ENCODE measurements at places on chromosomes 4 and X. TPM values are rescaled to one million over a fixed set of nuclear protein-coding genes. Genes with fewer than 3 reads are reported as not detected.

GRCh38 chrX:55088795-55089489 lies at the start of gene PAGE2:
TSS of gene PAGE2 (plus strand) at chrX:55089018. CDS start at chrX:55090021, 1,003 bp downstream.
- no peak for DNase-seq

DNA sequence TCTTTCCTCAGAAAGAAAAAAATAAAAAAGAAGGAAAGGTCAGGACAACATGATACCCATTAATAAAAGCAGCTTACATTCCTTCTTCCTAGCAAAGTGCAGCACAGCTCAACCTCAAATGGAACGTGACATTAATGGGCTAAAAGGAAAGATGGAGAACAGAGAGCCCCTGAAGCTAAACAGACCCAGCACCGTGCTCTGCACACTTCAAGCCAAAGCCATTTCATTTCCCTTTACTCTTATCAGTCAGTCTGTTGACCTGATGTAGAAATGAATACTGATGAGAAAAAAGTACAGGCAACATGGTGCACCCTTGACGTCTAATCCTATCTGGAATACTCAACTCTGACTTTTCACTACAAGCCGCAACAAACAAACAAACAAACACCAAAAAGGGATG lies 57.7 kb upstream of the EDNRA start:
- DNase-seq: no peak

Gene F9
- not detected for total RNA-seq

- DNase-seq: no peak
Measured at GRCh38 chr4:85603437-85604336, 128.7 kb downstream of the ARHGAP24 start.

DNA sequence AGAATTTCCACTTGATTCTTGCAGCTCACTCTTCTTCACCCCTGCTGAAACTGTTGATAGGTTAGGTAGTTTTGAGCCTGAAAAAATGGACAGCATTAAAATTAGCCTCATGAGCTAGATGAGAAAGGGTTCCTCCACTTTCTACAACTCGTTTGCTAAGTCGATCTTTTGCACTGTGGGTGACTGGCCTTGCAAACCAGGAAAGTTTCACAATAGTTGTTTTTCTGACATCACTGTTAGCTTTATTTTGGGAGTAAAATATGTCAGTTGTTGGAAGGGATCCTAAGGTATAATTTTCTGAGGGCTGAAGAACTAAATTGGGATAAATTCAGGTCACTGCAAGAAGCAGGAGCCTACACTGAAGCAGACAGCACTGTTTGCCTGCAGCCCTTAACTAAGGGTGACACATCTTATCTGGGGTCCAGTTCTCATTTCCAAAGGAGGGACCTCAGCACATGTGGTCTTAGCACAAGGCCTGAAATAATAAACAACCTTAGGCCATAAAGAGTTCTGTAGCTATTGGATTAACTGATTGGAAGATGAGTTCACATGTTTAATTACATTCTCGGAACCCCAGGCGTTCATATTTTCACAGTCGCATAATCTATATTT lies 29.1 kb downstream of the ANAPC4 start:
- DNase-seq: no peak

DNA sequence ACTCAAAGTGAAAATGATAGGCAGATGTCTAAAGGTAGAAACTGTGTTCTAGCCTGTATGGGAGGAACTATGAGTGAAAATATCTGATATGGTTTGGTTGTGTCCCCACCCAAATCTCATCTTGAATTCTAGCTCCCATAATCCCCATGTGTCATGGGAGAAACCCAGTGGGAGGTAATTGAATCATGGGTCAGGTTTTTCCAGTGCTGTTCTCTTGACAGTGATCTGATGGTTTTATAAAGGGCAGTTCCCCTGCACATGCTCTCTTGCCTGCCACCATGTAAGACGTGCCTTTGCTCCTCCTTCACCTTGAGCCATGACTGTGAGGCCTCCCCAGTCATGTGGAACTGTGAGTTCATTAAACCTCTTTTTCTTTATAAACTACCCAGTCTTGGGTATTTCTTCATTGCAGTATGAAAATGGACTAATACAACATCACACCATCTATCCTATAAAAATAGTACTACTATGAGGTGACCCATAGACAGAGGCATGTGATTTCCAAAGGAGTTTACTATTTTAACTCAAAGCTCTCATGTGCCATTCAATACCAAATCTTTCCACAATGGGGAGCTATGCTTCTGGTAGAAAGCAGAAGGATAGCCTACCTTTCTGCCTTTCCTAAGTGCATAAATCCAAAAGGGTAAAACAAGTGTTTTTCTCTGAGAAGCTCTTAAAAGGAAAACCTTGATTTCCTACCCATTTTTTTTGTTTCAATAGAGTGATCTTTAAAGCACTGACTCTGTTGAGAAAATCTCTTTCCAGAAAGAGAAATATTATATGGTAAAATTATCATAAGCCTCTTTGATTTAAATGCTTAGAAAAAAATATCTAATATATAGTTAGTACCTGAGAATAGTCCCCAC lies 38.8 kb downstream of the SEC31A start:
- DNase-seq: no peak

DNA sequence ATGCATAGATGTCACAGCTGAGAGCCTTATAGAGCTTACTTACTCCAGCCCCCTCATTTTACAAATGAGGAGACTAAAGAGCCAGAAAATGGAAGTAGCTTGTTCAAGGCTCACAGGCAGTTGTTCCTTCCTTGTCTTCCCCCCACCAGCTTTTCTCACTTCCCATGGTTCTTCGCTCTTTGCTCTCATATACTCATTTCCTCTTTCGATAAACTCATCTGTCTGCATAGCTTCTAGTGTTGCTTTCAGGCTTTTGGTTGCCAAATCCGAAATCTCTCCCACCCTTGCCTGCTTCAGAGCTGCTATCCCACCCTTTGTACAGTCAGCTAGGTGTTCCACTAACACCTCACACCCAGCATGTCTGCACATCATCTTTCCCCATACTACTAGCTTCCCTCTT lies 25.0 kb upstream of the GJB1 start:
- DNase-seq: no peak

DNA sequence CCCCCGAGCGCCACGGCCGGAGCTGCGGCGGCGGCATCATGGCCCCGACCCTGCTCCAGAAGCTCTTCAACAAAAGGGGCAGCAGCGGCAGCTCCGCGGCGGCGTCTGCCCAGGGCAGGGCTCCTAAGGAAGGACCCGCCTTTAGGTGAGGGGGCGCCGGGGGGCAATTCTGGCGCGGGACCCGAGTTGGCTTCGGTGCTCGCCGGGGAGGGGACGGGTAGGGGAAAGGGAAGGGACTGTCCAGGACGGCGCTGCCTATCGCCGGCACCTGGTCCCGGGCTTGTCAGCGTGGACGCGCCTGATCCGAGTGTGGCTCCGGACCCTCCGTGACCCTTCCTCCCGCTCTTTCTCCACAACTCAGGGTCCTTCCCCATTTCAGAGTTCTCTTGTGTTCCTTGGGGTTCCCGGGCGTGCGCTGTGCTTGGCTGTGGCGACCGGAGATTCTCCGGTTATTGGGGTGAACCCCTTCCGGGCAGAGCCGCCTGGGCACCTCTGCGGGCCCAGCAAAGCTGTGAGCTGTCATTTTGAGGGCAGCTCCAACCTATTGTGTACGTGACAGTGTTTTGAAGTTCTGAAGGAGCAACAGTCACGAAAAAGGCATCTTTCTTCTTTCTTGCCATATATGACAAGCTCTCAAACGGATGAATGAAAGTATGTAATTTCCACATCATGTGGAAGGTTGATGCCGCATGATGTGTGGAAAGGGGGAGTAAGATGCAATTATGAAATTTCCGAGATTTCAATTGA lies 522 bp downstream of the FNIP2 start:
- peak; percentile 33 for DNase-seq

DNA sequence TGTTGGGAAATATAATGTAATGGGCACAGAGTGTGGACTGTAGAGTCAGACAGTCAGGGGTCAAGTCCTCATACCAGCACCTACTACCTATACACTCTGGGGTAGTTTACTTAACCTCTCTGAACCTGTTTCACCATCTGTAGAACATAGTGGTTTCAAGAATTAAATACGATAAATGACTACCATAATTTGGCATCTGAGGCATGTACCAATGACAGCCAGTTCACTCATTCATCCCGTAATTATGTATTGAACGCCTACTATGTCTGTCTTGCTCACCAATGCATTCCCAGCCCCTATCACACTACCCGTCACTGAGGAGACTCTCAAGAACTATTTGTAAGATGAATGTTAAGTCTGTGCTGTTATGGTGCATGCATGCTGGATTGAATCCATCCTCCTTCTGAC lies 2.0 kb upstream of the FGB start:
- no peak for DNase-seq

Gene TMPRSS11E
- 0.12 TPM for total RNA-seq

Data from progenitor cell of endocrine pancreas (in vitro differentiated cells).